Suprapubic skin (tissue), 4 donors: ENCODE measurements at places on chromosomes 12 and 14. TPM values are rescaled to one million over a fixed set of nuclear protein-coding genes. Genes with fewer than 3 reads are reported as not detected.

GRCh38 chr14:30869551-30870155 lies 4.7 kb upstream of the COCH start:
- no peaks in the 10 kb centered on the region for H3K36me3 ChIP-seq
- no peak overlapping the region for H3K27ac ChIP-seq
- peaks cover 9% of the 10 kb centered on the region for H3K4me1 ChIP-seq
- peaks cover 27% of the 10 kb centered on the region for H3K27me3 ChIP-seq
- H3K4me3 ChIP-seq = no peak overlapping the region

- H3K36me3 ChIP-seq = no peaks in the 10 kb centered on the region
- DNase-seq = no peak
- H3K4me1 ChIP-seq = peaks cover 69% of the 10 kb centered on the region
Measured at GRCh38 chr14:24315243-24315806, 4.0 kb downstream of the LTB4R start.

- DNase-seq = no peak
- H3K27ac ChIP-seq = no peak overlapping the region
- H3K36me3 ChIP-seq = no peaks in the 10 kb centered on the region
- peaks cover 7% of the 10 kb centered on the region for H3K4me1 ChIP-seq
- peaks cover 10% of the 10 kb centered on the region for H3K27me3 ChIP-seq
- no peak overlapping the region for H3K4me3 ChIP-seq
Measured at GRCh38 chr12:7162691-7163114, 26.8 kb upstream of the PEX5 start.

DNA sequence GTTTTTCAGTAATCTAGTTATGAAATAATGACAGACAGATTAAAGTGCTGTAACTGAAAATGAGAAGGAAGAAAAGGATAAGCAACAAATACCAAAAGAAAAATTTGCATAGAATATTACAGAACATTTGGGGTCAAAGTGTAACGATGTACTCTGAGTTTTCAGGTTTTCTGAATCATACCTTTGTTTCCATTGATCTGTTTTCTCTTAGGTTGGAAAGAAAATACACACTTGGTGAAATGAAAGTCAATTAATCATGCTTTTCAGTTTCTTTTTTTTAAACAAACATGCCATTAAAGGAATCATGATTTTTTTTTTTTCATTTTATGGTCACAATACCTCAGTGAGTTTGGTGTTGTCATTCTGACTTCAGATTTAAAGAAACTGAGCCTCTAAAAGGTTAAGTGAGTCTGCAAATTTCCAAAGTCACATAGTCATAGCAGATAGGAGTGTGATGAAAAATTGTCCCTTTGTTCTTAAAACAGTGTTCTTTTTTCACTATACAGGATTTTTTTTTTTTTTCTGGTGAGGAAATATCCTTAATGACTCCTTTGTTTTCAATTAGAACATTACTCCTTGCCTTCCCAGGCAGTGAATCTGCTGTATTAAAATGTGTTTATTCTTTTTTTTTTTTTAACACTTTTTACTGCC lies 35.9 kb upstream of the PZP start:
- H3K36me3 ChIP-seq = no peaks in the 10 kb centered on the region
- H3K4me3 ChIP-seq = no peak overlapping the region
- H3K27me3 ChIP-seq = no peaks in the 10 kb centered on the region
- DNase-seq = no peak

Gene DAO
- not detected for total RNA-seq

Gene PGF
- total RNA-seq = 7.7 TPM

- no peaks in the 10 kb centered on the region for H3K36me3 ChIP-seq
- no peaks in the 10 kb centered on the region for H3K4me1 ChIP-seq
- no peak overlapping the region for H3K4me3 ChIP-seq
- DNase-seq = no peak
Measured at GRCh38 chr12:59710964-59711363, 115.1 kb downstream of the SLC16A7 start.

DNA sequence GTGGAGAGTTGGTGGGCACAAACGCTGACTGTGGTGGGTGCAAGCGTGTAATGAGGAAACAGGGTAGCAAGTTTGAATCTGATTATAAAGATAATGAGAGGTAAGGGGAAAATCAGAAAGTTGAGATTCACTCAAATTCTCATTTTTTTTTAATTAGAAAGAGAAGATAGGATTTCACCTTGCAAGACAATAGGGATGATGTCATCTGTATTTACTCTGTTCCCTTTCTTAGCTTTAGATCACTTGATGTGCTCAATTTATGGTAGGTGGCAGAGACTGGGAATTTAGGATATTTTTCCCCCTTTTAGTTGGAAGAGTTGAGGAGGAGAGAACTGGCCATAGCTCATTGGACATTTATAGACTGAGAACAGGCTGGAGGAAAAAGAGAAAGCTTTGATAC lies 363.6 kb downstream of the AEBP2 start:
- no peaks in the 10 kb centered on the region for H3K36me3 ChIP-seq
- H3K27me3 ChIP-seq = no peaks in the 10 kb centered on the region
- peaks cover 11% of the 10 kb centered on the region for H3K4me1 ChIP-seq
- no peak for DNase-seq
- no peak overlapping the region for H3K27ac ChIP-seq
- no peak overlapping the region for H3K4me3 ChIP-seq

DNA sequence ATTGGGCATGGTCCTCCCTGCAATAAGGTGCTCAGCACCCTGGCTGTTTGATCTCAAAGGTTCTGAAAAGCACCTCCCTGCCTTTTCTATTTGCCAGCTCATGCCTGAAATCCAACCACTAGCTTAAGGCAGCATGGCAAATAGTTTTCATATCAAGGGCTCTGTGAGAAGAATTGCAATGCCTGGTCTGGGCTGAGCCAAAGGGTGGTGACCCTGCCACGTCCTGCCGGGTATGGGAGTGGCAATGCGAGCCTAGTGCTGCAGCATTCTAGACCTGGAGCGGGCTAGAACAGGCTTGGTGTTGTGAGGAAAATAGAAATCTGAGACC lies 2.3 kb upstream of the SCNN1A start:
- H3K4me3 ChIP-seq = no peak overlapping the region
- H3K27ac ChIP-seq = peak overlapping the region; percentile 82
- no peaks in the 10 kb centered on the region for H3K36me3 ChIP-seq

DNA sequence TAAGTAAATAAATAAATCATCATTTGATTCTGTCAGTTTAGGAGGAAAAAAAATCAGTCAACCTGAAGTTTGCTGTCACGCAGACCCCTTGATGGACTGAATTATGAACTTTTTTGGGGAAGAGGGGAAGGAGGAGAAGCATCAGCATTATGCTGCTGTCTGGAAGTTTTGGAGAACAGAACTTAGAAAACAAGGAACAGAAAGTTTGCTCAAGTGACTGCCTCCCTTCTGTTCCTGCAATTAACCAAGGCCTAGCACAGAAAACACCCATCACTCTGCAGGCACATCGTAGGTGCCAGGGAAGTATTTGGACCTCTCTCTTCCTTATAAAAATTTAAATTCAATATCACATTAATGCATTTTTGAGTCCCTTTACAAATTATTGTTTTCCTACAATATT lies 283.8 kb downstream of the VRK1 start:
- no peak overlapping the region for H3K27ac ChIP-seq
- no peaks in the 10 kb centered on the region for H3K36me3 ChIP-seq
- DNase-seq = no peak
- no peak overlapping the region for H3K4me3 ChIP-seq
- no peaks in the 10 kb centered on the region for H3K4me1 ChIP-seq

- H3K27ac ChIP-seq = no peak overlapping the region
- no peaks in the 10 kb centered on the region for H3K4me1 ChIP-seq
- no peaks in the 10 kb centered on the region for H3K27me3 ChIP-seq
- H3K36me3 ChIP-seq = no peaks in the 10 kb centered on the region
- DNase-seq = no peak
- no peak overlapping the region for H3K4me3 ChIP-seq
Measured at GRCh38 chr12:39065455-39065854, 160.1 kb upstream of the CPNE8 start.

Gene C14orf119
- 22.7 TPM for total RNA-seq

DNA sequence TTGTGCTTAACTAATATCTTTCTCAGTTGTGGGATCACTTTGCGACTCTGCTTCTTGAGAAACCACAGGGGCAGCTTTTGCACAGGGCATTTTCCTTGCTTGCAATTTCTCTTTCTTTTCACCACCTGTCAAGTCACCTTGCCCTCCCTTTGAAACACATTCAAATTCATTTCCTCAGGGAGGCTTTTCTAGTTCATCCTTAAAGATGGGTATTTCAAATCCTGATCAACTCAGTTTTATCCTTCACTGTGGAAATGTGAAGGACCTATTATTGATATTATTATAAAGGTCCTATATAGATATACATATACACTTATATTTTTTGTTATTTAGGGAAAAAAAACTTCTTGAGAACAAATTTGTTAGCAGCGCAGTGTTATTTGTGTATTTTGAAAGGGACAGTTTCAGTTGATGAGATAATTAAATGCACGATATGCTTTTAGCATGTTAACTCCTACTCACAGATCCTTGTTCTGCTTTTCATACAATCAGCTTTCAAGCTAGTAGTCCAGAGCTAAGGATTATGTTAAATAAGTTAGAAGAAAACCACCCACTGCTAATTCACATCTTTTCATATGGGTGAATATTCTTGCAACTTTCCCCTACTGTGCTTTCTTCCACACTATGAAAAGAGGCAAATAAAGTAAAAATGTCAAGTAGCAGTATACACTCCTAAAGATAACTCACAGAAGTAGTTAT lies 501.4 kb upstream of the RGS6 start:
- H3K4me3 ChIP-seq = no peak overlapping the region
- no peaks in the 10 kb centered on the region for H3K27me3 ChIP-seq
- peaks cover 2% of the 10 kb centered on the region for H3K36me3 ChIP-seq
- H3K4me1 ChIP-seq = no peaks in the 10 kb centered on the region
- DNase-seq = no peak
- no peak overlapping the region for H3K27ac ChIP-seq

- no peaks in the 10 kb centered on the region for H3K36me3 ChIP-seq
- no peak overlapping the region for H3K27ac ChIP-seq
- no peaks in the 10 kb centered on the region for H3K4me1 ChIP-seq
- no peak overlapping the region for H3K4me3 ChIP-seq
Measured at GRCh38 chr14:41641690-41642089, 35.0 kb downstream of the LRFN5 start.

GRCh38 chr12:49899921-49900320 lies 3.8 kb downstream of the FAIM2 start:
- no peak for DNase-seq
- no peak overlapping the region for H3K4me3 ChIP-seq
- H3K4me1 ChIP-seq = peaks cover 29% of the 10 kb centered on the region
- H3K27ac ChIP-seq = no peak overlapping the region
- peaks cover 18% of the 10 kb centered on the region for H3K27me3 ChIP-seq

DNA sequence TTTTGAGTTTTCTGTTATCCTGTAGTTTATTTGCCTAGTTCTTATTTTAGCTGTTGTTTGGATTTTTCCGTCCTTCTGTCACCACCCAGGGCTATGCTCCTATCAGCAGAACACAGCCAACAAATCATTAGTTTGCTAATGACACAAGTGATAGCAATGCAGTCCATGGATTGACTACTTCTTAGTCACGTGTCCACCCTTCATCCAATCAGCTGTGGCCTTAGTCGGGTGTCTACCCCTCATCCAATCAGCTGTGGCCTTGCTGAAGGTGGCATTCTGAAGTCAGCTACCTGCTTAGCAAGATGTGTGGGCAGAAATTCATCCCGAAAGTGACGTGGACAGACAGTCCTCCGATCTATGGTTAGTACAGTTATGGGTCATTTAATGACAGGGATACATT lies 182.3 kb downstream of the GALC start:
- no peak for DNase-seq
- H3K27me3 ChIP-seq = no peaks in the 10 kb centered on the region

DNA sequence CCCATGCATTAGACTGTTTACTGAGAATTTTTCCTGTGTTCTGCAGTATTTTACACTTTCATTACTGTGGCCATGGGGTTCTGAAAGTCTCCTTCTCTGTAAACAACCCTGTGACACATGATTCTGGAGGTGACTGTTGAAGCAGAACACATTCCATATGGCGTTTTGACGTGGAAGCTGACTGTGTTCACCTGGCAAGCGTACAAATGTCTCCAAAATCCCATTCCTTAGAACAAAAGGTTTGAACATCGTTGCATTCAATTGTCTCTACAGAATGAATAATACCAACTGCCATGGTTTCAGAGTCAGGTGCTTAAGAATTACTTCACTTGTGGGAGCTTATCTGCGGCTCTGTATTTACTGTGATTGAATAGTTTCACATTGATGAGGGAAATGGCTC lies 485.6 kb upstream of the TMEM132C start:
- H3K4me1 ChIP-seq = peaks cover 6% of the 10 kb centered on the region
- no peak overlapping the region for H3K27ac ChIP-seq
- no peaks in the 10 kb centered on the region for H3K36me3 ChIP-seq
- no peak for DNase-seq

DNA sequence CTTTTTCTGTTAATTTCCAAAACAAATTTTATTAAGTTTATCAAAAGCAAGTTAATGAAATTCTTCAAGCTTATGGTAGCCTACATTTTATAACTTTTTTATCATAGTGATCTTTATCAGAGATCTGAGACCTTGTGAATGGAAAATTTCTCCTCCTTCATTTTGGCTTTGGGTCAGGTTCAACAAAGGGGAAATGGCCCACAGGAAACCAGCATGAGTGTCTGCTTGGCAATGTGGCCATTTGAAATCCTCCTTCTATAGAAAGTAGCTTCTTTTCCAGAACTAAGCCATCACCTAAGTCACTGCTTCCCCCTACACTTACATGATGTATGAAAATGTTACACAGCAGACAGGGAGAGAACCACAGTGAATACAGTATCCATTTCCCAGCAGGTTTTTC lies 1.6 kb downstream of the RHOJ start:
- H3K4me3 ChIP-seq = peak overlapping the region; percentile 47
- no peaks in the 10 kb centered on the region for H3K27me3 ChIP-seq
- H3K27ac ChIP-seq = peak overlapping the region; percentile 75
- H3K4me1 ChIP-seq = peaks cover 6% of the 10 kb centered on the region

DNA sequence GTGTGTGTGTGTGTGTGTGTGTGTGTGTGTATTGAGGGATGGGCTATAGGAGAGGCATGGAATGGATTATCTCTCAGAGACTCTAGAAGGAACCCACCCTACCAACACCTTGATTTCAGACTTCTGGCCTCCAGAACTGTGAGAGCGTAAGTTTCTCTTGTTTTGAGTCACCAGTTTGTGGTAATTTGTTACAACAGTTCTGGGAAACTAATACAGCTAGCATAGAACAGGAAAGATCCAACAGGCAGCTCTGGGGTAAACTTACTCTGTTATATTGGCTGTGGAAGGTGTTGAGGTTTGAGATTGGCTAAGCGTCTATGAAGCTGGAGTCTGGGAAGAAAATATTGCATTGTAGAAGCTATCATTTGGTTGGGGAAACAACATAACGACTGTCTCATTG lies 334.3 kb downstream of the AACS start:
- H3K27me3 ChIP-seq = no peaks in the 10 kb centered on the region
- H3K27ac ChIP-seq = no peak overlapping the region
- no peaks in the 10 kb centered on the region for H3K36me3 ChIP-seq

Gene IFNG
- total RNA-seq = not detected
